ENCODE measurements at places on chromosomes 12 and 14.

DNA sequence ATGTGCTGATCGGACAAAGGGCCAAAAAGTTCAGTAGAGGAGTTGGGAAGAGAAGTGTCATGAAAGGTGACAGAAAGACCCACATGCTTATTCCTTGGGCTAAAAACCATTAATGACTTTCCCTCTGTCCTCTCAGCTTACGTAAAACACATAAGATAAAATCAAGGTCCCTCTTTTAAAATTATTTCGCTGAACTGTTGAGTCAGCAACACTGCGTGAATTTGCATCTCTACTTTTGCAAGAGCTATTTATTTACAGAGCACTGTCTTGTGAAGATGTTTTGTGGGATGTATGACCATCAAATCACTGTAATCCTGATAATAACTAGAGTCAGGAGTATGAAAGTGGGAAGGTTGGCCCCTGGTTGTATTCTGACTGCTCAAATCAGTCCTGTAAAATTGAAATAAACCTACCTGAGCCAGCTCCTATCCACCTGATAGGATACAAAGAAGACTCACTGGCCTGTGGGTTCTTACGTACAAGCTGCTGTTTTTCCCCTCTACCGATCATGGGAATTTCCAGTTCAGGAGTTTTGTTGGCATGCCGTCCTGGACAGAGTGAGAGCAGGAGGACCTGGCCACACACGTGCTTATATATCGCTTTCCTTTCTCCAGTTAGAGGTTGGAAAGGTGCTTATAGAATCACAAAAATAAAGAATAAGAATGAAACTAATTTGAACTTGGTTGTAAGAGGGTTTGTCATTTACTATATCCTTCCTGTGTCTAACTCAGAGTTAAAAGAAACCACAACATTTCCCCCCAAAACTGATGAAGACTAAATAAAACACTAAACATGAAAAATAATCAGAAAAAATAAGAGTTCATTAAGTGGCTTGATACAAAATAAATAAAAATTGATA is 42.9 kb downstream of the IFNG-AS1 start:
- DNase-seq: no peak

DNA sequence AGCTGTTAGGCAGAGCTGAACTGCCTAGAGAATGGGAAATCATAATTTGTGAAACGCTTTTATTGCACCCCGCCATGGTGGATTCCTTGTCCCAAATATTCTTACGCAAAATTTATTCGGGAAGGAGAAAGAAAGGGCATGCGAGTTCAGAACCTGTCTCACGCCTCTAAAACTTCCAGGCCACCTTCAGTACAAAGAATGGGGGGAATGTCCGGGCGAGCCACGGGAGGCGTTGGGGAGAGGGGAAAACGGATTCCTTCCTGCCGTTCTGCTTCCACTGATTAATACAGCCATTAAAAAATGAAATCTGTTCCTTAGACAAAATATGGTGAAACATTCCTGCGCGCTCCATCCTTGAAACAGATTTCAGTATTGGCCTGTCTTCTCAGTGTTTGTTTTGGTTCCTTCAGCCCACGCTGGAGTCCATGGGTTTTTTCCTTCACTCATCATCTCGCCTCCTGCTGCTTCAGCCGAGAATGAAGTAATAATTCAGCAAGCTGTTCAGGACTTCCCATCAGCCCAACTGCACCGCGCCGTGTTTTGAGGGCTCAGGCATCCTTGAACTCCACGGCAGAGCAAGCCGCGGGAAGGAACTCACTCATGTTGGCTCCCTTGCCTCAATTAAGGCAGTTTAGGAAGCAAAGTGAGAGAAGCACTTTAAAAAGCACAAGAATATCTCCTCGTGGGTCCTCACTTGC is 47.7 kb upstream of the CDKN3 start:
- DNase-seq: no peak

DNA sequence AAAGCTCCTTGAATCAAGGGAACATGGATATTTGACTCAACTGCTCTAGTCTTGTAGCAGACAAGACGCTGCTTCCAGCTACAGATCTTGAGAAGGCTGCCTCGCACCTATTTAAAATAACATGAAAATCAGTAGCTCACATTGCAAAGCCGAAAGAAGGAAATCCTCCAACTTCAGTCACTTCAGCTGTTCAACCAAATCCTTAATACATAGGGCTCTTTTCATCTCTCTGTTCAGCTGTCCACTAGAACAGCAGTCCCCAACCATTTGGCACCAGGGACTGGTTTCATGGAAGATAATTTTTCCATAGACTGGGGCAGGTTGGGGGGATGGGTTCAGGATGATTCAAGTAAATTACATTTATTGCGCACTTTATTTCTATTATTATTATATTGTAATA is 1116.0 kb upstream of the TMEM132C start:
- DNase-seq: no peak

- DNase-seq: no peak
These were observed 190.7 kb upstream of the LMNTD1 start for GRCh38 chr12:25743679-25744215.

- DNase-seq: peak; percentile 62
These were observed 56.7 kb downstream of the BCL11B start for GRCh38 chr14:99215277-99215676.

- DNase-seq: no peak
These were observed 581 bp downstream of the ARG2 start for GRCh38 chr14:67620217-67620785.

DNA sequence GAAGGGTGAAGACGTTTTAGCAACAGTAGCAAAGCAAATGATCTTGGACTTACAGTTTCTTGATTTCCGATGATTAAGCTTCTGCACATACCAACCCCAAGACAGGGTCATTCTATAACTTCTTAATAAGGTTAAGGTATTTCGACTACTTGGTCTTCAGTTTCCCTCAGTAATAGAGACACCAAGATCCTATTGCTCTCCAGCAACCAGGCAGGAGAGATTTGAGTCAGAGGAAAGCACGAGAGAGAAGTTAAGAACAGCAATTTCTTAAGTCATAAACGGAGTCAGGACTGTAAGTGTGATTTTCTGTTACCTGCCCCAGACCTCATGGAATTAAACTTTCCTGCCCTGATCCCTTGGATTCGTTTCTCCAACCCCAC is 215.6 kb downstream of the TTC8 start:
- no peak for DNase-seq

- no peak for DNase-seq
These were observed 54.6 kb downstream of the TSPAN11 start for GRCh38 chr12:30980955-30981662.

GRCh38 chr12:116164250-116165035 is 113.0 kb downstream of the MED13L start:
- no peak for DNase-seq

- no peak for DNase-seq
These were observed 14.8 kb downstream of the SMUG1 start for GRCh38 chr12:54173906-54174471.

DNA sequence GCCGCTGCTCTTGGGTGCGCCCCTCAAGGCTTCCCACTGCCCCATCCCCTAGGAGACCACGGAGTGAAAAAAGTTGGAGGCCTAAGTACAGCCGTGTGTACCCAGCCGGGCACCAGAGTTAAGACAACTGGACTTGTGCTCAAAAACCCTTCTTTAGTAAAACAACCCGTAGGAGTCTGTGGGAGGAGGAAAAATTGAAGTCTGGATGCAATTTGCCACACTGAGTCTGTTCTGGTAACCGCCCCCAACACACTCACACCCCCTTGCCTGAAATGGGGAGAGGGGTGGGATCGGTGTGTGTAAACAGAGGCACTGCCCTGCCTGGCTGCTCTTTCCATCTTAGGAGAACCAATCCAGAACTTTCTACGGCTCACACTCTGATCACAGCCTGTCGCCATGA is 41.7 kb downstream of the DPF3 start:
- DNase-seq: no peak

DNA sequence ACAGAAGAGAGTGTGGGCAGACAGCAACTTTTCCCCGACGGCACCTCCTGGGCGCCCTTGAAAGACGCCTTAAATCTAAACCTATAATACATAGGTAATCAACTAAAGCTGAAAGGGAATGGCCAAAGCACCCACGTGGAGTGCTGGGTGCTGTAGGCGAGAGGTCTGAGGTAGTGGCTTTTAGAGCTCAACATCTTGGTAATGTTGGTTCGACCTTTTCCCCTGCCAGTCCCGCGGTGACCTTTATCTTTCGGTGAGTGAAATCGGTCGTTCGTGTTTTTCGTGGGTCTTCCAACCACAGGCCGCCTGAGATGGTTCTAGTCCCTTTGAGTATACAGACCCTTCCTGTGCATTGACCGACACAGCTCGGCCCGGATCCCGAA is 9.1 kb downstream of the OR6S1 start:
- no peak for DNase-seq

DNA sequence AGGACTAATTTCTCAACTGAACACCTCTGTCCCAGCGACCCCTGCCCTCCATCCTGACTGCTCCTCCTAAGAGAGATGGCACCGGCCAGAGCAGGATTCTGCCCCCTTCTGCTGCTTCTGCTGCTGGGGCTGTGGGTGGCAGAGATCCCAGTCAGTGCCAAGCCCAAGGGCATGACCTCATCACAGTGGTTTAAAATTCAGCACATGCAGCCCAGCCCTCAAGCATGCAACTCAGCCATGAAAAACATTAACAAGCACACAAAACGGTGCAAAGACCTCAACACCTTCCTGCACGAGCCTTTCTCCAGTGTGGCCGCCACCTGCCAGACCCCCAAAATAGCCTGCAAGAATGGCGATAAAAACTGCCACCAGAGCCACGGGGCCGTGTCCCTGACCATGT is 756 bp downstream of the RNASE7 start:
- no peak for DNase-seq

- DNase-seq: no peak
These were observed 3.4 kb downstream of the ASCL1 start for GRCh38 chr12:102960766-102961465.

GRCh38 chr12:13133886-13134285 is 30.4 kb upstream of the GSG1 start:
- no peak for DNase-seq

DNA sequence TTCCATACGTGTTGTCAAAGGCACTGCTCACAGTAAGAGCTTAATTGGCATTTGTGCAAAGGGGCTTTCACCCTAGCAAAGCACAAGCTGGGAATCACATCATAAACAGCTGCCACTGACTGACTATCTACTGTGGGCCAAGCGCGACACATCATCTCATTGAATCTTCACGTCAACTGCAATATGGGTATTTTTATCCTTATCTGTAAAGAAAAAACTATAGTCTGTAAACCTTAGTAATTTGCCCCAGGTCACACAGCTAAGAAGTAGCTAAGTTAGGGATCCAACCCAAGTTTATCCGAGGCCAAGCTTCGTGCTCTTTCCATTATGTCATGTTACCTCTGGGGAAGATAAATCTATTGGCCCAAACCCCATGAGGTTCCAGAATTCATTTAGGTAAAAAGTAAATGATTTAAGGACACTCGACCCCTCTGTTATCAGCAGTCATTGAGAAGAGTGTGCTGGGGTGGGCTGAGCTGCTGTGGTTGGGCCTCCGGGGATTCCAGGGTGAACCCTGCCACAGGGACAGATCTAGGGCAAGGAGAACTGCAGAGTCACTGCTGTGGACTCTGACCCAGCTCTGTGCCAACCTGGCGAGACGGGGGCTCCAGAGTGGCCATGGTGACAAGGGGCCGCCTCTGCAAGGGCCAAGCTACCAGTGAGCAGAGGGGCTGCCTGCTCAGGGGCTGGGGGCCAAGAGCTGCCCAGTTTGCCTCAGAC is 27.6 kb downstream of the NCKAP5L start:
- no peak for DNase-seq

DNA sequence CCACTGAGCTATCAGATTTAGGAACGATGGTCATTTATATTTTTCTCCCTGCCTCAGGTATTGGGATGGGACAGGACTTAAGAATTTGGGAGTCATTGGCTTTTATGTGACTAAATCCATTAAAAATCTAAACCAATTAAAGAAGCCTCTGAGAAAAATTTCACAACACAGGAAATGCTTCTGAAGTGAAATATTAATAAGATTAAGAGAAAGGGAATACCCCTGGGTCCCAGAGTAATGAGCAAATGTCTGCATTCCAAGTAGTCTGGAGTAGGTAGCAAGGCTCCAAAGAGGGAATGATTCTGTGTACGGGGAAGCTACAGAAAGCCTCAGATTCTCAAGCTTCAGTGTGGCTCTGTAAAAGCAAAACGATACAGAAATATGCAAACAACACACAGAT is 707 bp upstream of the MED6 start:
- no peak for DNase-seq

GRCh38 chr12:81207173-81207572 is 129.3 kb downstream of the ACSS3 start:
- no peak for DNase-seq

DNA sequence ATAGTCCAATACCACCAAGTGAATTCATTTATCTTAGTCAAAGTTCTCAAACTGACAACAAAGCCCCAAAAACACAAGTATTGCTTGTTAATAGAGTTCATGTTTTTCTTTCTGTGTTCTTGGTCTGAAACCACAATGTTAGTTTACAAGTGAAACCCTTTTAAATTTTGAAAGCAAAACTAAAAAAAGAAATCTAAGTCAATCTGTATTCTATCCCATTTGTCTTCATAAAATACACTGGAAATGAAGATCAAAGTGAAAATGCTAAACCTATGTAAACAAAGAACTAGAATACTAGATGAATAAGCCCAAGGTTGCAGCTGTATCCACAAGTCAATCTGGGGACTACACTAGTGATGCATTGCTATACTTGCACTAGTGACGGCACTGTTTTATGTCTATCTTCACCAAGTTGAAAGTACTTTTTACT is 10.4 kb downstream of the MAP4K5 start:
- no peak for DNase-seq

- no peak for DNase-seq
These were observed 795 bp downstream of the SMAGP start for GRCh38 chr12:51269174-51270066.

GRCh38 chr14:68718023-68718990 is 74.6 kb downstream of the ZFP36L1 start:
- DNase-seq: no peak

GRCh38 chr14:52960627-52961026 is 9.8 kb upstream of the FERMT2 start:
- no peak for DNase-seq

- no peak for DNase-seq
These were observed 13.3 kb downstream of the SENP1 start for GRCh38 chr12:48092611-48093010.

DNA sequence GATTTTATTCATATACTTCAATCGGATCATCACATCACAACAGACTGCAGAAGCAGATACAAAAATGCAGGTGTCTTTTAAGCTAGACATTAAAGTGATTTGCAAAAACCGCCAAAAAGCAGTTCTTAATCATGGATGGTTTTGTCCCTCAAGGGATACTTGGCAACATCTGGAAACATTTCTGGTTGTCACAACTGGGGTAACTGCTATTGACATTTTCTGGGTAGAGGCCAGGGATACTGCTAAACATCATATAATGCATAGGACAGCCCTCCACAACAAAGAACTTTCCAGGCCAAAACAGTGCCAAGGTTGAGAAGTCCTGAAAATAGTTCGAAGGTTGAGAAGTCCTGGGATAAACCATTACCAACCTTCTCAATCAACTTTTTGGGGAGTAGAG is 101.8 kb upstream of the BBS10 start:
- DNase-seq: no peak

DNA sequence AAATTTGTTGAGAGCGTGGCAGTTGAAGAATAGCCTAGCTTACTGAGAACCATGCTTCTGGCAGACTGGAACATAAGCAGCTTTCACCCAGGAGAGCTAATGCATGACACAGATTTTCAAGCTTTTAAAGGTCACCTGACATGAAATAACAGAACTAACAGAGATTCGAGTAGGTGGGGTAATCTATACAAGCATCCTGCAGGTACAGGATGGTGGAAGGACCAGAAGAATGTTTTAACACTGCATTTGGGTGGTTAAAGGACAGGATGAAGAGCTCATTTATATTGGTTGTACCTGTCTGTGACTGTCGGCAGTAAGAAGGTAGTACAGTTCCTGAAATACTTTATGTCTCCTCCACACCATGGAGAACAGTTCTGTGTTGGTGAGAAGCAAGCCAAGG is 8.9 kb downstream of the PELI2 start:
- no peak for DNase-seq

Data from amniotic stem cell (primary cell).